ENCODE measurements at places on chromosomes 5 and 9.

DNA sequence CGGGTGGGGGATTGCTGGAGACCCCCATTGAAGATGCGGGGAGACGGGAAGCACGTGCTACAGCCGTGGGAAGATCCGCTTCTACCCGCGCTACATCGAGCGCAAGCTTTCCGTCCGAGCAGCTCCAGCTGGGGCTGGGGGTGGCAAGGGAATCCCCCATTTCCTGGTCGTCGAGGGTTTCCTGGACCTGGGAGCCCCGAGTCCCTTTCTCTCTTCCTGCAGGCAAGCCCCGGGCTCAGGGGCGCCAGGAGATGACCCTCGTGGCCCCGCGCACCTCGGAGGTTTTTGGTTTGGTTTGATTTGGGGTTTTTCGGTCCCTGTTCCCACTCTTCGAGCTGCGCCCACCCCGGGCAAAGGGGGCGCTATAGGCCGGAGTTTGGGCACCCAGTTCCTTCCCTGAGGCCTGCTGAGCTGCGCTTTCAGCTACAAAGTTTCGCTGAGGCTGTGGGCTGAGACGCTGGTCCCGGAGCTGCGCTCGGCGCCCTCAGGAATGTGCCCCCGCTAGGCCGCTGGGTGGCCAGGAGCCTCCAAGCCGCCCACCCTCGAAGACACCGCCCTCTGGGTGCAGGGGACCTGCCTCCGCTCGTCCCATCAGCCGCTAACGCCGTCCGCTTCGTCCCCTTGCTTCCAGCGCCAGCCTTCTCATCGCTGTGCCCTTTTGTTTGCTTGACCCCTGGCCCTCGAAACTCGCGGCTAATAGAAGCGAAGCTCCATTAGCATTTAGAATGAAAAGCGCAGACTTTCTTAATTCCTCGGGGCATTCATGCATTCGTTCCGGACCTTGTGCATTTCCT, 2.9 kb downstream of the NR4A3 start:
- peak; percentile 86 for DNase-seq

DNA sequence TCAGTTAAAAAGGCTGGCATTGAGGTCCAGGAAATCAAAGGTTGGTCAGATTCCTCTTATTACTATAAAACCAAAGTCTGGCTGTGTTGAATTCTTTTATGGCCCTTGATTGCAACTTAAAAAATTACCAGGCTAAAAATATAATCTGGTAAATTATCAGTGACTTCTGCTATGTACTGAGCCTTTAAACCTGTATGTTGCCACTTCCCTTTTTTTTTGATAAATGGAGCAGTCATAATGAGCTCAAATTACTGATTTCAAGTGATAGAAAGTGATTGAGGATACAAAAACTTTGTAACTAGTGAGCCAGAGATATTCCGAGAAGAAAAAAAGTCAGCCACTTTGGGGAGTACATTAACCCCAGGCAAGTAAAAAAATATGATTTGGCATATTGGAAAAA, 100.1 kb downstream of the GIN1 start:
- DNase-seq, result no peak

DNA sequence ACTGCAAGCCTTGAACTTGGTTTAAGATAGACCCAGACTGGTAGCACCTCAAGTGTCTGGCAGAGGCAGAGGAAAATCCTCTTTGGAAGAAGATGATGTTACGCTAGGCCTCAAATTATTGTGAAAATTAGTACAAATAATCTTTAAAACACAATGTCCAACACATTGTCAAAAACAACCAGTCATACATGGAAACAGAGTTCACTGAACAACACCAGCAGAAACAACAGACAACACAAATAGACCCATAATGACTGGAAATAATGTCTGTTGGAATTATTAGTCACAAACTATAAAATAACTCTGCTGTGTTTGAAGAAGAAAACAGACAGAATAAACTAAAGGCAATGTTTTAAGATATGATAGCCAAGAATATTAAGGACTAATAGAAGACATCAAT, 15.4 kb upstream of the ZNF366 start:
- no peak for DNase-seq

DNA sequence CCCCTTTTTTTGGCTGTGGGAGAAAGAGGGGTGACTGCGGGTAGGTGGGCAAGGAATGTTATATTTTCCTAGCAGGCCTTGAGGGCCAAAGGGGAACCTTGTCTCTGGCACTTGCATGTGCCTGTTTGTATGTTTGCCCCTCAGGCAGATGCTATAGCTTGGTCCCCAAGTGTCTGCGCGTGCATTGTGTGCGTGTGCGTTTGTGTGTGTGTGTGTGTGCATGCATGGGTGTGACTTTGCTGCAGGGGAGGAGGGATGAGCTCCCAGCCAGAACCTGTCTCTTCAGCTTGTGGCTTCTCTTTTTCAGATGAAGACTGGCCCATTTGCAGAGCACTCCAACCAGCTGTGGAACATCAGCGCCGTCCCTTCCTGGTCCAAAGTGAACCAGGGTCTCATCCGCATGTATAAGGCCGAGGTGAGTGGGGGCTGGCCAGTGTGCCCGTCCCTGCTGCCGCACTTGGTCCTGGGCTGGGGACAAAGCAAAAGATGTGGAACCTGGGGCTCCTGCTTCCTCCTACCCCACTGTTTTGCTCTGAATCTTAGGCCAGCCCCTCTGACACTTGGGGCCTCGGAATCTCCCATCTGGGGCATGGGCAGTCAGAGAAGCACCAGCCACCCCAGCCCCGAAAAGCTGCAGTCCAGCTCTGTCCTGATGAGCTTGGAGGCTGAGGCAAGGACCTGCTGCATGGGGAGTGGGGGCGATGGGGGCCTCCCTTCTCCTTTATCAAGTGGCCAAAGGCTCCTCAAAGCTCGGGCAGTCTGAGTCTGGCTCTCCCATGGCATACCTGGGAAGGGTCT, 31.1 kb downstream of the PTPA start:
- no peak for DNase-seq

DNA sequence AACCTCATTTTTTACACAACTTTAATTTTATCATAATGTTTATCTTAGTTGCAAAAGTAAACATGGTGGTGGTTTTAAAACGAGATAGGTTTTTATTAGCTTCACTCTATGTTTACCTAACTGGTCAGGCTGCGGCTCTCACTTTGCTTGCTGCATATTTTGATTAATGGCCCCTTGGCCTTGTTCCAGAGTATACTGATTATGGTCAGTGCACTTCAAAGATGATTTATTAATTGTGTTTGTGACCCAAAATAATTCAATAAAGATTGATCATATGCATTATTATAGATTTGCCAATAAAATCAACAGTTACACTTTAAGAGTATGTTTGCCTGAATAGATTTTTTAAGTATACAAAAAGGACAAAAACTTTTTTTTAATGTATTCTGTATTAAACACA, 188.0 kb downstream of the XRCC4 start:
- DNase-seq, result no peak

GRCh38 chr5:175861337-175862130, 9.8 kb upstream of the CPLX2 start:
- DNase-seq, result no peak

DNA sequence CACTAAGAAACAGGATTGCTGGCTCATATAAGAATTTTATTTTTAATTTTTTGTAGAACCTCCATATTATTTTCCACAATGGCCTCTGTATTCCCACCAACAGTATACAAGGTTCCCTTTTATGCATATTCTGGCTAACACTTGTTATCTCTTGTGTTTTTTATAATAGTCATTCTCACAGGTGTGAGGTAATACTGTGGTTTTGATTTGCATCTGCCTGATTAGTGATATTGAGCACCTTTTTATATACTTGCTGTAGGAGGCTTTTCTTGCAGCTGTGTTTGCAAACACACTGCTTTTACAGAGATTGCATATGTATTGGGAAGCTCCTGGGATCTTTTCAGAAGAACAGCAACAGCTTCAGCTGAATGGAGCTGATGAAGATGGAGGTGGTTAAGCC, 164.8 kb downstream of the DEPDC1B start:
- no peak for DNase-seq

DNA sequence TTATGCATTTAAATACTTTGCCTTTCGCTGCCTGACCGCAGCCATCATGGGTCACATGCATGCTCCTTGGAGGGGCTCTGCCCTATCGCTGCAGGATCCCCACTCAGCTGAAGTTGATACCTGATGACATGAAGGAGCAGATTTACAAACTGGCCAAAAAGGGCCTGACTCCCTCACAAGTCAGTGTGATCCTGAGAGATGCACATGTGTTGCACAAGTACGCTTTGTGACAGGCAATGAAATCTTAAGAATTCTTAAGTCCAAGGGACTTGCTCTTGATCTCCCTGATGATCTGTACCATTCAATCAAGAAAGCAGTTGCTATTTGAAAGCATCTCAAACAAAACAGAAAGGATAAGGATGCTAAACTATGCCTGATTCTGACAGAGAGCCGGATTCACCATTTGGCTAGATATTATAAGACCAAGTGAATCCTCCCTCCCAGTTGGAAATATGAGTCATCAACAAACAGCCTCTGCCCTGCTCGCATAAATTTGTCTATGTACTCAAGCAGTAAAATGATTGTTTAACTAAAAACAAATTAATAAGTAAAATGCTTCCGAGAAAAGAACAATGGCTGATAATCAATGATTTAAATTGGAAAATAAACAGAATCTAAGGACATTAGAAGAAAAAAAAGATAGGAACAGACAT, 41.6 kb upstream of the PPP2CA start:
- DNase-seq, result no peak

DNA sequence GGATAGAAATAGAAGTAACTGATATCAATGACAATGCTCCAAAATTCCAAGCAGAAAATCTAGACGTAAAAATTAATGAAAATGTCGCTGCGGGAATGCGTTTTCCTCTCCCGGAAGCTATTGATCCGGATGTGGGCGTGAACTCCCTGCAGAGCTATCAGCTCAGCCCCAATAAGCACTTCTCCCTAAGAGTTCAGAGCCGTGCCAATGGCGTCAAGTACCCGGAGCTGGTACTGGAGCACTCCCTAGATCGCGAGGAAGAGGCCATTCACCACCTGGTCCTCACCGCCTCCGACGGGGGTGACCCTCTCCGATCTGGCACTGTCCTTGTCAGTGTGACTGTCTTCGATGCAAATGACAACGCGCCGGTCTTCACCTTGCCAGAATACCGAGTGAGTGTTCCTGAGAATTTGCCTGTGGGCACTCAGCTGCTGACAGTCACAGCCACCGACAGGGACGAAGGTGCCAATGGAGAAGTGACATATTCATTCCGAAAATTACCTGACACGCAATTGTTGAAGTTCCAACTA, 818 bp downstream of the PCDHGA10 start:
- DNase-seq, result no peak

DNA sequence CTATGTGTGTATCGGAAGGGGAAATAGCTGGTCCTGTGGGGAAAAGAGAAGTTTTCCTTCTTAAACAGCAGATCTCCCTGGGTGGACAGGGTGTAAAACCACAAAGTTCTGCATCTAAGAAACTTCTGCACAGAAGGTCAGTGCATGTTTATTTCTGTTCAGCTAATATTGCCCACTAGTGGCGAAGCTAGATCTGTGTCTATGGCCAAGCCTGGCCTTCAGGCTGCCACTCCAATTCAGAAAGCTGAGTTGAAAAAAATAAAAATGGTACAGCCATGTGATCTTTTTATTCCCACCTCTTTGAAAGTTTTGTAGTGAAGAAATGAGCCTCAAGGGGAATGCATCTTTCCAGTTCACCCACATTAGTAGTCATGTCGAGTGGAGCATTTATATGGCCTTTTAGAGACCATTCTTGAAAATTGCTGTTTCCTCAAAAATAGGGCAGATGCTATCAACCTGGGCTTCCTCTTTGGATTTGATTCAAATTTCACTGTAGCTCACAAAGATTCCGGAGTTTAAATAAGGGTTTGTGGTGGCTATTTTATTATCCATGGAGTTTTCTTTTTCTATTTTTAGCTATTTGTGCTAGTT, 488.0 kb downstream of the PRELID2 start:
- no peak for DNase-seq

DNA sequence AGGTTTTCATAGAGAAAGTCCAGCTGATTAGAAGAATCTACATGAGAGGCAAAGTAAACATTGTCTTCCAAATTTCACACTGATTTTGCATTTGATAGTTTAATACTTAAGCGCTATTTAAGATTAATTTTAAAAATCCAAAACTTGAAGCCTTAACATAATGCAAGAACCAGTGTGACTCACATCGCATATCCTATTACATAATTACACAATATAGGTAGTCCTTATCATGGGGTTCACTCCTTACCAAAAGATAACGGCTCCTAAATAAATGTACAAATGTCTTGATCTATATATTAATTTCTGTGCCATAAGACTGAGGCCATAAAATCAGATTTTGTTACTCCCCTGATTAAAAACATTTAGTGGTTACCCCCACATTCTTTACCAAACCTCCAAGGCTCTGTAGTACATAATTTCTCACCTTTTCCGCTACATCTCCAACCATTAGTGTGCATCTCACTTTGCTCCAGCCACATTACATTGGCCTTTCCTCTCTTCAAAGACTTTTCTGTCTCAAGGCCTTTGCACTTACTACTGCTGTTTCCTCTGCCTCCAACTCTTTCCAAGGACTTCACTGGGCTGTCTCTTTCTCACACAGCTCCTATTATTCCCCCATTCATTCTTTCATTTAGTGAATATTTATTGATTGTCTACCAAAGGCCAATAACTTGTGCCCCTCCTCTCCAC, 1.0 kb downstream of the RIOK2 start:
- no peak for DNase-seq

DNA sequence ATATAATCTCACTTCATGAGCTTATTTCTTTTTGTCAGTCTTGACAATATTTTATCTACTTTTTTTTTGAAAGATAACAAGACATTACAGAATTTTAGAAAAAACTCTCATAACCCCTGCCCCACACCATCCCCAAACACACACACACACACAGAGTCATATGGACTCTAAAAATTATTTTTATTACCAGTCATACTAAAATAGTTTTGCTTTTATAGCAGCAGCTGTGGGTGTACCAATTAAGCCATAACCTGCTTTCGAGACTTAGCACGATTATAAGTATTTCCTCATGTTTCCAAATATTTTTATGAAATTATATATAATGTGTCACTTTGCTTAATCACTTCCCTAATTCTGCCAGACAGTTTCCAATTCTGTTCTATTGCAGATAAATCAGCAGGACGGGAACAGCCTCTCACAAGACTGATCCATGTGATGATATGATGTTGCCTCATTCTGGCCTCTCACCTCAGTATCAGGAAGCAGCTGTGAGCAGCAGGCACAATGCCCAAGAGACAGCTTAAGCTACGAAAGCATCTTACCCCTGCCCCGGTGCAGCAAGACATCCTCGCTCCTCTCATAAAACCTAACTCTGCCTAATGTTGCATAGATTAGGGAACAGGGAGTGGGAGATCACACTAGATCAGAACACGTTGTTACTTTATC, 7.0 kb downstream of the PDCL start:
- no peak for DNase-seq

Measured in stimulated activated CD8-positive, alpha-beta memory T cell treated with anti-CD3 and anti-CD28 coated beads, Interleukin-4, amount 100 ng/mL, for 48 hours (primary cell).